Kidney glomerular epithelial cell (primary cell): ENCODE measurements at places on chromosomes 7 and 10.
A peak's percentile ranks its signal among the peaks of the same experiment; 100 is the strongest.

DNA sequence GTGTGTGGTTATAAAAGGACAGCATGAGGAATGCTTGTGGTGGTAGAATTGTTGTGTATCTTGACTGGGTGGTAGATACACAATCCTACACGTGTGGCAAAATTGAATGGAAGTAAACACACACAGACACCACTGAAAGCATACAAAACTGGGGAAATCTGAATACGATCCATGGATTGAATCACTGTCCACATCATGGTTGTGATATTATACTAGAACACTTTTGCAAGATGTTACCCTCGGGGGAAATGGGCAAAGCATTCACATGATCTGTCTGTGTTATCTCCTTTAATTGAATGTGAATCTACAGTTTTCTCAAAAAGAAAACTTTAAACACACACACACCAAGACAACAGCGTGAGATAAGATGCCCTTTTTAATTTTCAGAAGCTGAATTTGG is 165.2 kb upstream of the CELF2 start:
- no peak for DNase-seq

- DNase-seq, result no peak
Observed at GRCh38 chr10:70381471-70382421, 679 bp downstream of the LRRC20 start.

DNA sequence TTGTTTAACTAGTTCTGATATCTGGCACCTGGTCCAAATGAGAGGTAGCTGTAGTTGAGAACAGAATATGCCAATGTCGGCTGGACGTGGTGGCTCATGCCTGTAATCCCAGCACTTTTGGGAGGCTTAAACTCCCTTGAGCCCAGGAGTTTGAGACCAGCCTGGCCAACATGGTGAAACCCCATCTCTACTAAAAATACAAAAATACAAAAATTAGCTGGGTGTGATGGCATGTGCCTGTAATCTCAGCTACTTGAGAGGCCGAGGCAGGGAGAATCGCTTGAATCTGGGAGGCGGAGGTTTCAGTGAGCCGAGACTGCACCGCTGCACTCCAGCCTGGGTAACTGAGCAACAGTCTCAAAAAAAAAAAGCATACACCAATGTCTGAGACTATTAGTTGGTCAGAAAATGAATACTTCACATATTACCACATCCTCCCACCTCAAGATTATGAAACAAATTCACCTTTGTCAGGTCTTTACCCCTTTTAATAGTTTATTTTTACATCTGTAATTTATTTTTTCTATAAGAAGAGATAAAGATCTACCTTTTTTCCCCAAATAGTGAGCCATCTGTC is 38.8 kb downstream of the EPC1 start:
- DNase-seq, result no peak

DNA sequence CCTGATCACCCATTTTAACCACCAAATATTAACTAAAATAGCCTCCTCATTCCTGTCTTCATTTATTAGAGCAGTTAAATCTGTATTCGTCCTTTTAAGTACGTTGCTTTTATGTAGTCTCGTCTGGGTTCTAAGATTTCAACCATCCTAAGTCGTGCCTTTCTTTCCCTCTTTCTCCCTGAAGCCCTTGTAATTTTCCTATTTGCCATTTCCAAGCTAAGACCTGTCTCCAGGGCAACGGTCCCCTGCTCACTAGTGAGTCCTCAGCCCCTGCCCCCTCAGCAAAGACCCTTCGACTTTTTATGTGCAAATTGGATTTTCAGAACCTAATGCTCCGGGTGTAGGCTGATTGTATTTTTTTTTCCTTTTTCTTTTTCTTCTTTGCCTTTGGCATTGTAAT is 16.1 kb upstream of the MEST start:
- no peak for DNase-seq

DNA sequence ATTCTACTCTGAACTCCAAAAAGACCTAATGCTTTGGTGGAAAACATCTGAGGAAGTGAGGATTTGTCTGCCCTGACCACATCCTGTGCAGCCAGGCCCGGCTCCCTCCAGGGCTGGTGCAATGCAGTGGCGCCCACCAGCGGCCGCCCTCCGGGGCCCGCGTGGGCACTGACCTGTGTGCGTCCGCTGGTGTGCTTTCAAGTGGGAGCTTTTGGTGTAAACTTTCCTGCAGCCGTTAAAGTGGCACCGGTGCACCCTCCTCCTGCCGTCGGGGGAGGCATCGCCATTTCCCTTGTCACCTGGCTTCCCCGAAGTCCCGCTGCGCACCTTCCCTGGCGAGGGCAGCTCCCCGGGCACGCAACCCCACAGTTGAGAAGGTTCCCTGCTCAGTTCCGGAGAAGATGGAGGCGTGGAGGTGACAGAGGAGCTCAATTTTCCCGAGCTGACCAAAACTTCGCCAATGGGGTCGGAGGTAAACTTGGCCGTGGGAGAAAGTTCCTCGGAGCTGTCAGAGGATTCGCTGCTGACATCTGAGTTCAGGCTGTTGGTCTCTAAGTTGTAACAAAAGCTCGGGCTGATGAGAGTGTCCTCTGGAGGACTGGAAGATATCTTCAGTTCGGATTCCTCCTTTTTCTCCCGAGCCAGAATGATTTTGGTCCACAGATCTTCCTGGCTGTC is 3.4 kb downstream of the KLF6 start:
- DNase-seq, result no peak

- no peak for DNase-seq
Observed at GRCh38 chr10:78171633-78172400, 138.2 kb downstream of the RPS24 start.

DNA sequence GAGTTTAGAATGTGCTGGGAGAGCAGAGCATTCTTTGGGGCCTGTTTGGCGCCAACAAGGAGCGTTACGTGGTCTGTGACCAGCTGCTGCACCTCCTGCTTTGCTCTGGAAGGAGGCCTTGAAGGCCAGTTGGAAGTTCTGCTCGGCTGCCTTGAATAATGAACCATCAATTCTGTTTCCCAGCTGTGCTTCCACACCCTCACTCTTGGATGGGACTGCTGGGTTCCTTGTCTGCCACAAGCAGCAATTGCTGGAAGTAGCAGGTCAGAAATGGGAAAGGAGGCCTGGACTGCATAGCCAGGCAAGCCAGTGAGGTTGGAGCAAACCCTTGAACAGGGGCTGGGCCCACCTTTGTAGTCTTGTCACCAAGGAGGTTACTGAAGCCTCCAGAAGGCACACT is 86.6 kb upstream of the INSYN2A start:
- no peak for DNase-seq

DNA sequence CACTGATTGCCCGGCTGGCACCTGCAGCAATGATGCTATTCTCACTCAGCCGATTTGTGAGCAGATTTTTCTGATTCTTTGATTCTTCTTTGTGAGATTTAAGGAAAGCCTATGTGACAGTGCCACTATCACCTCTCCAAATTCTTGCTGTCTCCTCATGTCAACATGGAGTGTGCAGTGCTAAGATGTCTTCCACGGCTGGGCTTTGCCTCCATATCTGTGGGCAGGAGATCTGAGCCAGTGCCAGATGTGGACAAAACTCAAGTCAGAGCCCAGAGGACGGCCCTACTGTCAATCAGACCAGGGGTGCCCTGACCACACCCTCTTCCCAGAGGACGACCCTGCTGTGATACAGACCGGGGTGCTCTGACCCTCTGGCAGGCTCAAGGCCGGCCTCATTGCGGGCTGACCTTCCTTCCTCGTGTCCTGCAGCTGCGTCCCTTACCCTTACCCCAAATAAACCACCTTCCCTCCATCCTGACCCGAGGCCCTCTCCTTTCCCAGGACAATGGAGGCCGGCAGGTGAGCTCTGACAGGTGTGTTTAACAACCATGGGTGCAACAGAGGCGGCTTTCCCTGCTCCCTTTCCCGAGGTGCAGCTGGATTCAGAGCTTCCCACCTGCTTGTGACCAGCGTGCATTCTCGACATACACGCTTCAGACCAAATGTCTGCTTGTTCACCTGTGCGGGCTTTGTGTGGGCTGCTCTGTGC is 221.4 kb downstream of the ADARB2 start:
- DNase-seq, result no peak

DNA sequence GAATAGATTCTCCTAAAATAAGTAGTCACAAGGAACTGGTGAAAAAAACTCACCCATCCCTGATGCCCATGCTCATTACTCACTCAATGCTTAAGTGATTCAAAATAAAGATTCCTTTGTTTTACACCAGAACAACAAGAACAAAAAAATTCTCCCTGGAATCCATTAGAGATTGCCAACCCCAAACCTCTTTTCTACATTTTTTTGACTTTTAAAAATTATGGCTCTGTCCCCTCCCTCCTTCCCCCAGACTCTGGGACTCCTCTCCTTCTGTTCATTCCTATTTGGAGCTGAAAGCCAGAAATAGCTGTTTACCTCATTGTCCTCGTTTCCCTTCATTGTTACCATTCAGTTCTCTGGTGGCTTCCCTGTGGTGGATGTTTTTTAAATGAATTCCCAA is 63.2 kb upstream of the FHIP2A start:
- DNase-seq, result peak; percentile 25

- DNase-seq, result peak; percentile 37
Observed at GRCh38 chr7:128387216-128388144, 22.3 kb downstream of the IMPDH1 start.

DNA sequence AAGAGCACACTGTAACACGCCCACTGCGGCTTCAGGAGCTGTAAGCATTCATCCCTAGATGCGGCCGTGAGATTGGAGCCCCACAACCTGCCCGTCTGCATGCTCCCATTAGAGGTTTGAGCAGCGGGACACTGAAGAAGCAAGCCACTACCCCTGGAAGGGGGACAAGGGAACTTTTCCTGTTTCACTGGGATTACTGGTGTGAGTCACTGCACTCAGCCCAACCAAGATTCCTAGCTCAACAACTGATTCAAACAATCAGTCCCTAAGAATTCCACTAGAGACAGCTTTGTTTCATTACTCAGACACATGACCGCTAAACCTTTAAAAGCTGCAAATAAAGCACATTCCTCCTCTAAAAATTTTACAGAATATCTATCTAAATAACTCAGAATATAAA is 69.8 kb downstream of the ORC5 start:
- DNase-seq, result peak; percentile 25

GRCh38 chr10:125192005-125192404 is 31.6 kb upstream of the CTBP2 start:
- DNase-seq, result no peak

- DNase-seq, result no peak
Observed at GRCh38 chr7:126222782-126223181, 1030.0 kb downstream of the GRM8 start.

DNA sequence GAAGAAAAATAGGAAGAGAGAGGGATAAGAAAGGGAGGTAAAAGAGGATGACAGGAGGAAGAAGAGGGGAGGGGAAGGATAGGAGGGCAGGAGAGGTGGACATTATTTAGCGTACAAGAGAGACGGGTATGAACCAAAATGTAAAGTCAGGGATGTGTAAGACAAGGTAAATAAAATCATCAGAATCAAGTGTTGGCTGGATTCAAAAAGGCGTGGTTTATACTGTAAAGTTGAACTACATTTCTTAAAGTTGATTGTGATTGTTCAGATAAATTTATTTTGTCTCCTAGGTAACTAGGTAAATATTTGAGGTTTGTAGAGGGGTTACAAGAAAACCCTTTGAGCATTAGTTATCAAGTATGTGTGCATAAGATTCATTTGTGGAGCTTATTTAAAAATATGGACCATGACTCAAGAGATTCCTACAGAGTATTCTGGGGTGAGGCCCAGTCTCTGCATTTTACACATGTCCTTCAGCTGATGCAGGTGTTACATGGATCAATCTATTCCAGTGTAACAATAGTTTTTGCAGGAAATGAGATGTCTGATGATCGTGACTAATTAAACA is 512.1 kb upstream of the MBL2 start:
- no peak for DNase-seq

- DNase-seq, result no peak
Observed at GRCh38 chr7:101171442-101171837, 6.1 kb upstream of the VGF start.

GRCh38 chr7:112566442-112567324 is 85.9 kb downstream of the LSMEM1 start:
- no peak for DNase-seq

DNA sequence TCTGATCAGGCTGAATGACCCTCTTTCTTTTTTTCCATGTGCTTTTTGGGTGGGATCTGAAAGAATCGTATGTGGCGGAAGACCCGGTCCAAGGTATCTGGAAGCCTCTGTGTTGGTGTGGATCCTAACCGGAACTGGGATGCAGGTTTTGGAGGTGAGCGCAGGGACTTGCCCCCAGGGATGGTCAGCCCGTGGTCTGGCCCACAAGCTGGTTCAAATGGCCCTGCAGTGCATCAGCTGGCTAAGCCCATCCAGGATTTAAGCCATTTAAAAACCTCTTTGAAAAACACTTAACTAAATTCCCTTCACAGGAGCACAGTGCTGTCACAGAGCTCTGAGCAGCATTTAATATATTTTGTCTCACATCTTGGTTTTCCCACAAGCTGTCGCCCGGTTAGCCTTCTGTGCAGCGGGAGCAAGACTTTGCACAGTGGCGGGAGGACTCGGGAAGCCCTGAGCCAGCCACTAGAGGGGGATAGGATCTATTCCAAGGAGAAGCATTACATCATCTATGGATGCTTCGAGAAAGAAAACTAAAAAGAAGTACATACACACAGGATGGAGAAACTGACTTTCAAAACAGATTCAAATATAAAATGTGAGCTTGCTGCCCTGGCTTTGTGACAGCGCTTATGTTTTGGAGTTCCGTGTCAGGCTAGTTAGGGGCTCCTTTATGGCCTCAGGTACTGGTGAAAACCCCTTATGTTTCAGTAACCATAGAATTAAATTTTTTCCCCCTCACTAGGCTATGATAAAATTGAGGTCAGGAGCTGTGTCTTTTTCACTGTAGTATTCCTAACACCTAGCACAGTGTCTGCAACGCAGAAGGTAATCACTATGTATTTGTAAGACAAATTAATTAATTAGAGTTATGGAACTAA is 11.3 kb downstream of the CPA2 start:
- DNase-seq, result peak; percentile 34

DNA sequence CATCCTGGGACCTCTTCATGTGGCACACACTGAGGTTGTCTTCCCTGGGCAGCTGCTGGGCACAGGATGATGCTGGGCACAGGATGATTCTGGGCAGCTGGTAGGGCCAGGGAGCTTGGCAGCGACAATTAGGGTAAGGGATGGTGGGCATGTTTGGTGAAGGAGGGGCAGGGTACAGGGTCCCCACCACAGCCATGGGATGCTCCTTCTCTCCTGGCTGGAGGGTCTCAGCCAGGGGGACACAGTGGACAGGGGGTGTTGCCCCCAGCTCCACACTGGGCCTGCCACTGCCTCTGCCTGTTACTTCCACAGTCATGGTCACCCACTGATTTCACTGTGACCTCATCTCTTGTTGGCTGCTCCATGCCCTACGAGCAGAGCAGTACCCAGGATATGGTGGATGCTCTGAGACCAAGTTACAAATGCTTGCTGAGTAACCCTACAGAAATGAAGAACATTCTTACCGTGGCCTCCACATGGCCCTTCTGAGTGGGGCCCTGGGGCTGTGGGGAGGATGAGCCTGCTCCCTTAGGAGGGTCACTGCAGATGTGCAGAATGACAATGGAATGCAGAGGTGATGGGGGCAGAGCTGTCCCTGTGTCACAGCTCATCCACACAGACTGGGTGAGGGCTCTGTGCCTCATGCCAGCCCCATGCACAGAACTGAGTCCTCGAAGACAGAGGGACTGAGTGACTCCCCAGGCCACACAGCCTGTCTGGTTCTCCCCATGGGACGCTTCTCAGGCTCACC is 28.4 kb upstream of the RET start:
- no peak for DNase-seq

- DNase-seq, result no peak
Observed at GRCh38 chr7:31029251-31030042, 22.7 kb upstream of the ADCYAP1R1 start.

GRCh38 chr10:70809011-70809611 is 6.6 kb upstream of the SGPL1 start:
- DNase-seq, result no peak

GRCh38 chr7:50416527-50417182 is 33.5 kb downstream of the FIGNL1 start:
- DNase-seq, result no peak
